ENCODE measurements at places on chromosomes 4 and X.

- H3K27me3 ChIP-seq: no peaks in the 10 kb centered on the region
- H3K4me3 ChIP-seq: no peak overlapping the region
- DNase-seq: no peak
- H3K27ac ChIP-seq: no peak overlapping the region
These were observed 1049.2 kb upstream of the INTU start for GRCh38 chr4:126583509-126583908.

DNA sequence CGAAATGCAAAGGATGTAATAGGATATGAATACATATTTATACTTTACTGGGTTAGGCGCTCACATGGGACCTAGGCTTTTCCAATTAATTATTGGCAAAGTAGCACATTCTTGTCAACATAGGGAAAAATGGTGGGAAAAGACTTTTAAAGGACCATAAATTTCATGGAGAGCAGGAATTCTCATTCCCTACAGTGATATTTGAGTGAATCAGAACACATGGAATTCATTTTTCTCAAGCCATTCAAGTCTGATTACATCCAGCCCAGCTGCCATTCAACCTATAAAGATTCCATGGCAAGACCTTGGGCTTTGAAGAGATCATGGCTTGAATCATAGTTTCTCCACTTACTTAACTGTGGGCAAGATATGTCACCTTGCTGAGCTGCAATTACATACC, 150.4 kb downstream of the SOWAHB start:
- no peak for DNase-seq
- H3K4me1 ChIP-seq: no peaks in the 10 kb centered on the region
- no peak overlapping the region for H3K4me3 ChIP-seq
- no peak overlapping the region for H3K27ac ChIP-seq

DNA sequence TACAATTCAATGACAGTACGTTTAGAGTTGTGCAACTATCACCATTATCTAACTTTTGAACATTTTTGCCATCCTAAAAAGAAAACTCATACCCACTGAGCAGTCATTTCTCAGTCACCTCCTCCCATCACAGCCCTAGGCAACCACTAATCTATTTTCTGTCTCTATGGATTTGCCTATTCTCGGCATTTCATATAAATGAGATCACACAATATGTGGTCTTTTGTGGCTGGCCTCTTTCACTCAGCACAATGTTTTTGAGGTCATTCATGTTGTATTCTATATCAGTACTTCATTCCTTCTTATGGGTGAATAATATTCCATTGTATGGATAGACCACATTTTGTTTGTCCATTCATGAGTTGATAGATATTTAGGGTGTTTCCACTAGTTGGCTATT, 103.0 kb downstream of the PPEF1 start:
- no peaks in the 10 kb centered on the region for H3K4me1 ChIP-seq
- H3K4me3 ChIP-seq: no peak overlapping the region
- DNase-seq: no peak
- no peaks in the 10 kb centered on the region for H3K27me3 ChIP-seq

DNA sequence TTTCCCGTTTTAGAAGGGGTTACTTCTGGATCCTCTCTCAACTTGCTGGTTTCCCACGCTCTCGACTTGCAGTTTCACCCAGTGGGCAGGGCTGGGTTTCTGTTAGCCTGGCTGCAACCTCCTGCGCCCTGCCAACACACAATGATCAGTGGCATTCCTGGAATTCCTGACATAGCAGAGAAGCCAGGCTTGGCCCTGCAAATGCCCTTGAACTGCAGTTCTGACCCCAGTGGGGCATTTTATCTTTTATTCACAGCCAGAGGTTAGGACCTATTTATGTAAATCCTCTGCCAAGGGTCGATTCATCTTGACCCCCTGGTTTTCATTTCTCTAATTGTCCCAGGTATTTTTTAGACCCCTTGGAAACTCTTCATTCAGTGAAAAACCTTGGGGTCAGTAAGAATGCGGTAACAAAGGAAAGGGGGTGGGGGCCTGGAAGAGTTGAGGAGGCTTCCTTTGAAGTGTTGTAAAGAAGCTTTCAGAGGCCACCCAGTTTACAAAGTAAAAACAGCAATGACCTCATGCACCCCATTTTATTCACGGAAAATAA, 217.6 kb downstream of the ZNF674 start:
- no peaks in the 10 kb centered on the region for H3K27me3 ChIP-seq
- no peak overlapping the region for H3K4me3 ChIP-seq
- peaks cover 52% of the 10 kb centered on the region for H3K4me1 ChIP-seq
- H3K36me3 ChIP-seq: no peaks in the 10 kb centered on the region

- peaks cover 3% of the 10 kb centered on the region for H3K27me3 ChIP-seq
- no peaks in the 10 kb centered on the region for H3K4me1 ChIP-seq
- no peak for DNase-seq
- no peaks in the 10 kb centered on the region for H3K36me3 ChIP-seq
- H3K27ac ChIP-seq: no peak overlapping the region
- H3K4me3 ChIP-seq: no peak overlapping the region
These were observed 28.7 kb downstream of the C4orf50 start for GRCh38 chr4:5989236-5990225.

DNA sequence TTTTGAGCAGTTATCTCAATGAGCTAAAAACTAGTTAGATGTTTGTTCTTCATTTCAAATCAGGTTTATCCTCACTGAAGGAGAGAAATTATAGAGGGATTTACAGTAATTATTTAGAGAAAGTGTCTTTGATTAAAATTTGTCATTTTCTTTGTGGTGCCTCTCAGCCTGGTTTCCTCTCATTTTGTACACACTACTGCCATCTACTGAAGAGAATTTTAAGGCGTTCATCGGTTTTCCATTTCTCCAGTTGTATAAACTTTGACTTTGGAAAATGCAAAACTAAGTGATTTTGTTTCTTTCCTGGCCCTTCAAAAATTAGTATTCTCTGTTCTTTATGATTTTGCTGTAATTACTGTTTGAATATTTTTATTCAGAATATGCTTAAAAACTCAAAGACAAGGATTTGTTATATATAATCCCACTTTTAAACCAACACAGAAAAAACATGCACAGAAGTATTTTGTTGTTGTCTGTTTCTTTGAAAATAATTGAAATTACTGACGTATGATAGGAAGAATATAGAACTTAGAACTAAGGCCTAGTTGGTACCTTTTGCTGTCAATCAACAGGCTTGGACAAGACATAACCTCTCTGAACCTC, 34.4 kb upstream of the ANXA3 start:
- no peak overlapping the region for H3K27ac ChIP-seq
- DNase-seq: no peak
- H3K4me3 ChIP-seq: no peak overlapping the region
- H3K27me3 ChIP-seq: peaks cover 4% of the 10 kb centered on the region

GRCh38 chr4:79679859-79680258, 271.8 kb upstream of the GK2 start:
- H3K27me3 ChIP-seq: peaks cover 1% of the 10 kb centered on the region
- H3K36me3 ChIP-seq: no peaks in the 10 kb centered on the region
- no peak for DNase-seq
- no peak overlapping the region for H3K27ac ChIP-seq

- H3K4me1 ChIP-seq: no peaks in the 10 kb centered on the region
- no peak overlapping the region for H3K27ac ChIP-seq
- no peaks in the 10 kb centered on the region for H3K36me3 ChIP-seq
- DNase-seq: no peak
- H3K27me3 ChIP-seq: no peaks in the 10 kb centered on the region
- no peak overlapping the region for H3K4me3 ChIP-seq
These were observed 272.0 kb downstream of the DHX15 start for GRCh38 chr4:24312261-24312913.

DNA sequence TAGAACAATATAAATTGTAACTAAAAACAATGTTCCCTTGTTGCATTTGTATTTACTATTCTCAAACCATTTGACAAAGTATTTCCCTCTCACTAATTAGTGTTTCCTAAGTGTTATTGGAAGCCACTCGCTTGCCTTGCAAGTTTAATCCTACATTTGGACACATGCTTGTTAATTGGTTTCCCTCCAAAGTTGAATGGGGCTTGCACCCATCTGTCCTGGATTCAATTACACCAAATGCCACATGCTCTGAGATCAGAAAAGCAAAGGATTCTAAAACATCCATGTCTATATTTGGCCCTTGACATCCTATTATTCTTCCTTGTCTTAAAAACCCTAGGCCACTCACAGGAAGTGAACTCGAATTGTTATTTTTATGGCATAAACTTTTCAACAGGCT, 146.6 kb downstream of the AMELX start:
- no peak overlapping the region for H3K27ac ChIP-seq
- H3K36me3 ChIP-seq: no peaks in the 10 kb centered on the region
- H3K4me3 ChIP-seq: no peak overlapping the region
- no peak for DNase-seq

DNA sequence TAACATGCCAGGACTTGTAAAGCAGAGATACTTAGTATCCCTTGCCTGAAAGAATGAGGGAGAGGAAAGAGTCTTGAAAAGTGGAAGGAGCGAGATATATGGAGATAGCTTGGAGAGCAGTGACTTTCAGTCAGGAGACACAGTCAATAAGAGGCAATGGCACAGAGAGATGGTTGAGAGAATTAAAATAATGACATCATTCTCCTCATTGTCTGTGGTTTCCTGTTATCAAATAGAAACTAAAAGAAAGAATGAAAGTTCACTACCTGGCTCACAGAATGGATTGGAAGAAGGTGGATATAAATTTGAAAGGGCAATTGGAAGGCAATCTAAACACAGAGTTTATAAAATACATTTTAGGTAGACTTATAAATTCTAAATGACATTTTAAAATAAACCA, 760.2 kb upstream of the AADAT start:
- H3K27me3 ChIP-seq: no peaks in the 10 kb centered on the region
- DNase-seq: no peak
- no peak overlapping the region for H3K27ac ChIP-seq

GRCh38 chr4:129355516-129355915, 259.6 kb downstream of the C4orf33 start:
- H3K36me3 ChIP-seq: no peaks in the 10 kb centered on the region
- no peak for DNase-seq
- no peak overlapping the region for H3K27ac ChIP-seq
- no peak overlapping the region for H3K4me3 ChIP-seq

- H3K4me1 ChIP-seq: no peaks in the 10 kb centered on the region
- peaks cover 43% of the 10 kb centered on the region for H3K27me3 ChIP-seq
- H3K4me3 ChIP-seq: no peak overlapping the region
- H3K27ac ChIP-seq: no peak overlapping the region
- H3K36me3 ChIP-seq: no peaks in the 10 kb centered on the region
These were observed 85.7 kb upstream of the EXOC1L start for GRCh38 chr4:55733932-55734331.

Data from activated naive CD8-positive, alpha-beta T cell treated with anti-CD3 and anti-CD28 coated beads, Interleukin-2, amount 50 U/mL, for 24 hours (primary cell).